Stimulated activated CD4-positive, alpha-beta T cell treated with anti-CD3 and anti-CD28 coated beads, Interleukin-1b, Interleukin-23, amount 100 ng/mL, for 4 hours (primary cell): ENCODE measurements at places on chromosomes 7 and 10.

GRCh38 chr7:8014399-8014798 is 45.8 kb downstream of the GLCCI1 start:
- DNase-seq = no peak

- DNase-seq = no peak
Measured at GRCh38 chr7:95472581-95473161, 13.1 kb upstream of the ASB4 start.

DNA sequence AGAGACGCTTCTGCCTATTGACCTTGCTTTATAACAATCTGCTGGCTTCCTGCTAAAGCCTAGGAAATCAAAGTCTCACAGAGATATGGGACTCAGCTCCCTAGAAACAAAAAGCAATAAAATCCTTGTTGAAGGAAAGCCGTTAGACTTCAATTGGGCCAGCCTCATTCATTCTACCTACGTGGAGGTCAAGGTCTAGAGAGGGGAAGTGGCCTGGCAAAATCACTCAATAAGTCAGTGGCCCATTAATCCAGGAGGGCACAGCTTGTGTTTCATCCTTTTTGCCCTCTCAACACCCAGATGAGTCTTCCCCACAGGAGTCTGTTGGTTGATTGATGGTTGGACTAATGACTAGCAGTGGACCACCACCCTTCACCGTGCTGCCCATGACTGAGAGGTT is 40.5 kb upstream of the ACSL5 start:
- no peak for DNase-seq

DNA sequence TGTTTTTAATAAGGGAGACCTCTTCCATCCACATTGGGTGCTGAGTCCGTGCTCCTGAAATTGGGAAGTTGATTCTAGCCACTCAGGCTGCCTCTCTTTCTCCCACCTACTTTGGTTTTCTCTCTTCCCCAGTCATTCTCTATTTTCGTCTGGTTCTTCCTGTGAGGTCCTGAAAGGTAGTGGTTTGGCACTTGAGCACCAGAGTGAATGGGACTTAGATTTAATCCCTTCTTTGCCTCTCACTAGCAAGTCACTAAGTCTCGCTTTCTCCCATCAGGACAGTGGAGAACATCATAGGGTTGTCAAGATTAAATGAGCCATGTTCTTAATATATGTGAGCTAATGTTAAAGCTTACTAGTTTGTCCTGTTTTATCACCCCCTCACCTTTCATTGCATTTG is 4.0 kb upstream of the AASS start:
- no peak for DNase-seq

DNA sequence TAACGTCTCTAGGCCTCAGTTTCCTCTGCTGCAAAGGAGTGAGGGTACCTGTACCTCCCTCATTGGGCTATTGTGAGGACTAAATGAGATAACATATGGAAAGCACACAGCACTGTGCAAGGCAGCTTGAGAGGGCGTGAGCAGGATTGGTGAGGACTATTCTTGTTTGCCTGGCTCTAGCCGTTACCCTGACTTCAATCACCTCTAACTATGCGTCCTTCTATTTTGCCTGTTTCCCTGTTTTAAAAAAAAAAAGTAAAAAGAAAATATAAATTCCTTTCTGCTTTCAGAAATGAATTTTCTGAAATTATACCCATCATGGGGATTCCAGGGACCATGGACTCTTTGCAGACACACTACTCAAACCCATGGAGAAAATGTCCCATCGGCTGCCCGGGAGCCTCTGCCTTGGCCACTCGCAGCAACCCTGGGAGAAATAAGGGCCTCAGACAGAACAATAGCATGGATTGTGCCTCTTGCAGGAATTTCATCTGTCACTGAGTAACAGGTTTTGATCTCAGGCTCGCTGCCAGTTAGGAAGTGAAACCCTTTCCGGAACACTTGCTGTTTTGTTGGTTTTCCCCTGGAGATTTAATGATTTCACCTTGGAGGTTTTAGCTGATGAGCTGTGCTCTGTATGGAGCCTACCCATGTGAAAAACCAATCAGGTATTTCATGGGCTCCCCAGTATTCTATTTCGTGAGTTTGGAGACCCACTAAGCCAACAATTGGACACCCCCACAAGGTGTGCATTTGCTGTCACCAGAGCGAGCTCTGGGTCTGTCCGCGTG is 55.6 kb downstream of the STEAP1B start:
- DNase-seq = no peak

DNA sequence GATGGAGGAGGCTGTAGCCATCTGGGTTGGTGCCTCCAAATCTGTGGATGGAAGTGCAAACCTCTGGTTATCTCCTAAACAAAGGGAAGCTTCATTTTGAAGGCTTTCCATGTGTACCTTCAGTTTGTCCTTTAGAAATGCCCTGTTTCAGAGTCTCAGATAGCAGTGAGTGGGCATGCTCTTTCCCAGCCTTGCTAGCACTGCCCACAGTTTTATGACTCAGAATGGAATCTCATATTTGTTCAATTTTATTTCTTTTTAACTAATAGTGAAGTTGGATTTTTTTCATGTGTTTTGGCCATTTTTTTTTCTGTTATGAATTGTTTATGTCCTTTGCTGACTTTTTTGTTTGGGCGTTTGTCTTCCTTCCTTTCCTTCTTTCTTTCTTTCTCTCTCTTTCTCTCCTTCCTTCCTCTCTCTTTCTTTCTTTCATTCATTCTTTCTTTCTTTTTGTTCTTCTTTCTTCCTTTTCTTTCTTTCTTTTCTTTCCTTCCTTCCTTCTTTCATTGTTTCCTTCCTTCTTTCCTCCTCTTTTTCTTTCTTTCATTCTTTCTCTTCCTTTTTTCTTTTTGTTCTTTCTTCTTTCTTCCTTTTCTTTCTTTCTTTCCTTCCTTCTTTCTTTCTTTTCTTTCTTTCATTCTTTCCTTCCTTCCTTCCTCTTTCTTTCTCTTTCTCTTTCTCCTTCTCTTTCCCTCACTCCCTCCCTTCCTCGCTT is 25.6 kb downstream of the PRF1 start:
- DNase-seq = no peak

- no peak for DNase-seq
Measured at GRCh38 chr10:118003126-118003525, 43.6 kb downstream of the RAB11FIP2 start.

GRCh38 chr10:79905322-79906314 is 43.3 kb downstream of the SFTPD start:
- DNase-seq = no peak

DNA sequence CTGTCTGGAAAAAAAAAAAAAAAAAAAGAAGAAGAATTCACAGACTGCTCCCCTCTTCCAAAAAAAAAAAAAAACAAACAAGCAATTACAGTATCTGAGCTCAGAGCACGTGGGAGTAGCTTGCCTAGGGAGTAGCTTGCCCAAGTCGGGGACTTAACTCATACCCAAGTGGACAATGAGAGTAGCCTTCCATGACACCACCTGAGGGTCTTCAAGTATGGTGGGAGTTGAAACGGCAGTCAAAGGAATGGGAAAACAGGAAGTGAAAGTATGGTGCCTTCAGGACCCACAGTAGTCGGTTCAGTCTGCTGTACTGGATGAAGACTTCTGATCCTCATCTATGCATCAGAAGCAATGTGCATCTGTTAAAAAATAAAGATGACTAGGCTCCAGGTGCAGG is 10.6 kb downstream of the VOPP1 start:
- no peak for DNase-seq

DNA sequence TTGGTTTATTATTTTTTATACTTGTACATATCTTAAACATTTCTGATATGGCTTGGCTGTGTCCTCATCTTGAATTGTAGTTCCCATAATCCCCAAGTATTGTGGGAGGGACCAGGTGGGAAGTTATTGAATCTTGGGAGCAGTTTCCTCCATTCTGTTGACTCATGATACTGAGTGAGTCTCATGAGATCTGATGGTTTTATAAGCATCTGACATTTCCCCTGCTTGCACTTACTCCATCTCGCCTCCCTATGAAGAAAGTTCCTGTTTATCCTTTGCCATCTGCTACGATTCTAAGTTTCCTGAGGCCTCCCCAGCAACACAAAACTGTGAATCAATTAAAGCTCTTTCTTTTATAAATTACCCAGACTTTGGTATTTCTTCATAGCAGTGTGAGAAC is 207.7 kb downstream of the TPK1 start:
- no peak for DNase-seq

DNA sequence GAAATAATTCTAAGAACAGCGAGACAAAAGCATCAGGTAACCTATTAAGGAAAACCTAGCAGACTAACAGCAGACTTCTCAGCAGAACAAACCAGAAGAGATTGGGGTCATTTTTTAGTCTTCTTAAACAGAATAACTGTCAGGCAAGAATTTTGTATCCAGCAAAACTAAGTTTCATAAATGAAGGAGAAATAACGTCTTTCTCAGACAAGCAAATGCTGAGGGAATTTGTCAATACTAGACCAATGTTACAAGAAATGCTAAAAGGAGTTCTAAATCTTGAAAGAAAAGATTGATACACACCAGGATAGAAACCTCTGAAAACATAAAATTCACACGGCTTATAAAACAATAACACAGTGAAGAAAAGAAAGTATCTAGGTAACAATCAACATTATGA is 22.6 kb downstream of the BICC1 start:
- DNase-seq = no peak

DNA sequence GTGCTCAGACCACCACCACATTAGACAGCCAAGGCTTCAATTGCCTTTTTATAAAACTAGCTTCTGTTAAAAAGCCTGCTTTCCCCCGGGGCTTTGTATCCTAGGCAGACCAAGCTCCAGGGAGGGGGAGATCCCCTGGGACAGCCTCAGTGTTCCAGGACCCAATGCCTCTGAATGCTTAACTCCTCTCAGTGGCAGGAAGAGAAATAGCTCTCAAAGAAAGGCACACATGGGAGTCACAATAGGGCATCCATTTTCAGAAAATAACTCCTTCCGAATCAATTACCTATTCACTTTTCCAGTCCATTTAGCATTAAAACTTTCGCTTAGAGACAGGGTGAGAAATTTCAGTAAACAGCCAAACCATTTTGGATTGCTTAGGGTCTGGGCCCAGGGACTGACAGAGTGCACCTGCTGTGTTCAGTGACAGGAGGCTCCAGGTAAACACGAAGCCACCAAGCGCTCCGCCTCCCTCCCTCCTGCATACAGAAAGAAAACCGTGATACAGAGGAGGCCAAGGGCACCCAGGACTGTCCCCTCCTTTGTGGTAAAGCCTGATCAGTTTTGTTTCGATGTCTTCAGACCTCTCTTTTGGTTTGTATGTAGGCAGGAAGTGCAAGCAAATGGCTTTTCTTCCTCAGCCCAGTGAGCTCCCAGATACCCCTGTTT is 599.7 kb downstream of the KCNMA1 start:
- DNase-seq = no peak

DNA sequence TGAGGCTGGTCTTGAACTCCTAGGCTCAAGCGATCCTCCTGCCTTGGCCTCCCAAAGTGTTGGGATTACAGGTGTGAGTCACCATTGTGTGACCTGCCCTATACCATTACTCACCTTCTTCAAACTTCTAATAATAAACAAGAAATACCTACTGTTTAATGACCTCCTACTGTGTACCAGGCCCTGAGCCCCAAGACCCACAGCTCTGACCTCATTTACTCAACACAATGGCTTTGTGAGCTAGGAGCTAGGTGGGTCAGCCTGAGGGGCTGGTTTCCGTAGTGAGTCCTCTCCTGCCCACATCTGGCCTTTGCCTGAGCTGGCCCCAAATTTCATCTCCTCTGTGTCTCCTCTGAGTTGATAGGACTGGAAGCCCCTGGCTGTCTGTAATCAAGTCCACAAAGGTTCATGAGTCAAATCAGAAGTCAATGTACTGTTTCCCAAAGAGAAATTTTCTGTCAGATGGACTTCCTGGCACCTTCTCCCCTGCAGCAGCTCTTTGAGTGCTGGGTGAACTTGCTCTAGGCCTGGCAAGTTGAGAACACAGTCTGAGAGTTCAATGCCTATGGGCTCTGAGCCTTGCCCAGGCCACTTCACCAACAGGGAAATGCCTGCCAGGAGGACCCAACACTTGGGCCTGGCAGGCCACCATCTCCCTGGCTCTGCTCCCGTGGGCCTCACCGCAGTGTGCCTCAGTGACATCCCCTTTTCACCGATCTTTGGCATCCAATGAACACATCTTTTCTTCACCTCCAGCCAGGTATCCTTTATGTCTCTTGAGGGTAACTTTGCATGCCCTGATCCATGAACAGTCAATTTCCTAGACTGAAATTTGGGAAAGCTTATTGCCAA is 24.0 kb downstream of the NEURL1 start:
- DNase-seq = no peak

DNA sequence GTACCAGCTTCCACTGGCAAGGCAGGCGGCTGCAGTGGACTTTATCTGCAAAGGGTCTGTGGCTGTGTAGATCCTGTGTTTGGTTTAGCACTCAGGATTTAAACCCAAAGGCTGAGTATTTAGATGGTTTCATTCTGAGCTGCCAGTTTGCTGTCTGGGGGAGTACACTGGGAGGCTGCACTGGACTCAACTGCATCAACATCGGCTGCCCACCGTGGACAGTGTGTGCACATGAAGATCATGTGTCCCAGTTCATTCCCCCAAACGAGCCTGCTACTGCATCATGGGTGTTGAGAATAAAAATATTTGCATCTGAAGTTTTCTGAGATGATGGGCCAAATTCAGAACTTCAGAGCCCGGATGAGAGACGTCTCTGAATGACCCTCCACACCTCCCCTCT is 328.6 kb upstream of the SHH start:
- no peak for DNase-seq

- DNase-seq = no peak
Measured at GRCh38 chr7:131642429-131642828, 86.0 kb upstream of the PODXL start.

GRCh38 chr10:70674560-70675495 is 2.5 kb downstream of the ADAMTS14 start:
- DNase-seq = no peak
